ENCODE measurements at places on chromosomes 12 and 14. TPM values are rescaled to one million over a fixed set of nuclear protein-coding genes. Genes with fewer than 3 reads are reported as not detected.

- DNase-seq, result no peak
Measured at GRCh38 chr14:100677152-100677551, 49.5 kb upstream of the DLK1 start.

- DNase-seq, result no peak
Measured at GRCh38 chr12:118249547-118249946, 113.6 kb downstream of the PEBP1 start.

DNA sequence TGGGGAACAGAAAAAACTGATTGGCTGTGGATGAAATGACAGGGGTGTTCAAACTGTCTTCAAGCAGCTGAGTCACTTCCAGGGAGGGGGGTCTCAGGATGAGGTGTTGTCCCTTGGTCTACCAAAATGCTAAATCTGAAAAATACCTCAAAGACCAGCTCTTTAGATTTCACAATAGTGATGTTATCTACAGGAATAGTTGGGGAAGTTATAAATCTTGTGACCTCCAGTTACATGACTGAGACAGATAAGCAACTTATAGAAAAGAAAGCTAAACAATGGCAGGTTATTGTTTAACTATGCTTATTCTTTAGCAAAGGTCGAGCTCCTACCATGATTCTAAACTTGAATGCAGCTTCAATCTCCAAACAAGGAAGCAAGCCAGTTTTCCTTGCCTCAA is 125.4 kb downstream of the SYT10 start:
- DNase-seq, result no peak

GRCh38 chr14:92570674-92571262 is 57.2 kb downstream of the RIN3 start:
- DNase-seq, result no peak

Gene KRT80
- 2.1 TPM for total RNA-seq
